ENCODE measurements at places on chromosomes 5 and 9.

DNA sequence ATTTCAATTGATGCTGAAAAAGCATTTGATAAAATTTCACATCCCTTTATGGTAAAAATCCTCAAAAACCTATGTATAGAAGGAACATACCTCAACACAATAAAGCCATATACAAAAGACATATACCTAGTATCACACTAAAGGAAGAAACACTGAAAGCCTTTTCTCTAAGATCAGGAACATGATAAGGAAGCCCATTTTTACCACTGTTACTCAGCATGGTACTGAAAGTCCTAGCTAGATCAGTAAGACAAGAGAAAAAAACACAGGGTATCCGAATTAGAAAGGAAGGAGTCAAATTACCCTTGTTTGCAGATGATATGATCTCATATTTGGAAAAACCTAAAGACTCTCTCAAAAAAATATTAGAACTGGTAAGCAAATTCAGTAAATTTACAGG lies 350.2 kb upstream of the PDE4D start:
- DNase-seq: no peak

DNA sequence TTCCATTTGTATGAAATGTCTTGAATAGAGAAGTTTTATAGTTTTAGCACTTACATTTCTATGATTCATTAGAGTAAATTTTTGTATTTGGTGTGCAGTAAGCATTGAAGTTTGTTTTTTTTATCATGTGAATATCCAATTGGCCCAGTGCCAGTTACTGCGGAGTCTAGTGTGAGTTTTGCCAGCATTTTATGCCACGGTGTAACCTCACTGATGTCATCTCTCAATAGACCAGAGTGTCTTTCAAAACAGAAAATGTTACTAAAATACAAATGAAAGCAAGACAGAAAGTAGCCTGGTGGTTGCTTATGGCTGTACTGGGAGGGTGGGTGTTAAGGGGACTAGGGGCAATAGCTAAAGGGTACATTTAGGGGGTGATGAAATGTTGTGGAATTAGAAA lies 62.8 kb downstream of the IPPK start:
- no peak for DNase-seq

DNA sequence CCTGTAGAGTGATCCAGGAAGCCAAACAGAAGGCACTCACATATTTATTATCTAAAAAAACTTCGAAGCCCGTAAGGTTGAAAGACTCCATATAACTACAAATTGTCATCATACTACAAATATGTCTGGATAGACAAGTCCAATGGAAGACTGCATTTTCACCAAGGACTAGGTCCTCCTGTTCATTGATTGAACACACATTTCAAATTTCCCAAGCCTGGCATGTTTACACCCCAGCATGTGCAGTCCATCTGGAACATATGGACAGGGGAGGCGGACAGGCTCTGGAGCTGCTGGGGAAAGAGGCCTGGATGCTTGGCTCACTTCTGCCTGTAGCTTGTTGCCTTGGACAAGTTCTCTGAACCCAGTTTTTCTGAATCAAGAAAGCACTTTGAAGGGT lies 378.7 kb downstream of the ENC1 start:
- DNase-seq: no peak

DNA sequence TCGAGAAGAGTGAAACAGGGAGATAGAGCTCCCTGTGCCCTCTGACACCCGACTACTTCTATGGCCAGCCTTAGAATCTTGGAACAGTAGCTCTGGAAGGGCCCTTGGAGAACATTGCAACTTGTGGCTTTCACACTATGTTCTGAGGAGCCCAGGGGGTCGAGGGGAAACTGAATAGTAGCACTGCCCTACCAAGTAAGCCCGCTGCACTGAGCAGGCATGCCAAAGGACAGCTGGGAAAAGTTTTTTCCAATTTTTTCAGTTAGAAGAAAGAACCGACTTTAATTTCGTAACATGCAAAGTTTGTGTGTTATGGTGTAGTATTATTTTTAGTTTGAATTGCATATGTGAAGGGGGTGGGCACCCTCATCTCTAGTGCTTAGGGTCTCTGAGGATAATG lies 10.9 kb downstream of the SMIM3 start:
- DNase-seq: no peak

- no peak for DNase-seq
Observed at GRCh38 chr5:179618923-179619554, 4.4 kb downstream of the HNRNPH1 start.

- no peak for DNase-seq
Observed at GRCh38 chr5:176664479-176664878, 17.2 kb downstream of the TSPAN17 start.

DNA sequence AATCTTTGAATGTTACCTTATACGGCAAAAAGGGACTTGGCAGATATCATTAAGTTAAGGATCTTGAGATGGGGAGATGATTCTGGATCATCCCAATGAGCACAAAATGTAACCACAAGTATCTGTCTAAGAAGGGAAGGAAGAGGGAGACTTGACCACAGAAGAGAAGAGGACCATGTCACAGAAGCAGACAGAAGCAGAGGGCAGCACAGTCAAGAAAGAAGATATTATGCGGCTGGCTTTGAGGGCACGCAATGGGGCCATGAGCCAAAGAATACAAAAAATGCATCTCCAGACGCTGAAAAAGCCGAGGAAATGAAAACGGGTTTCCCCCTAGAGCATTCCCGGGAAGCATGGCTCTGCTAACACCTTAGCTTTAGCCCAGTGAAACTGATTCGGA lies 225.3 kb downstream of the NR2F1-AS1 start:
- no peak for DNase-seq

DNA sequence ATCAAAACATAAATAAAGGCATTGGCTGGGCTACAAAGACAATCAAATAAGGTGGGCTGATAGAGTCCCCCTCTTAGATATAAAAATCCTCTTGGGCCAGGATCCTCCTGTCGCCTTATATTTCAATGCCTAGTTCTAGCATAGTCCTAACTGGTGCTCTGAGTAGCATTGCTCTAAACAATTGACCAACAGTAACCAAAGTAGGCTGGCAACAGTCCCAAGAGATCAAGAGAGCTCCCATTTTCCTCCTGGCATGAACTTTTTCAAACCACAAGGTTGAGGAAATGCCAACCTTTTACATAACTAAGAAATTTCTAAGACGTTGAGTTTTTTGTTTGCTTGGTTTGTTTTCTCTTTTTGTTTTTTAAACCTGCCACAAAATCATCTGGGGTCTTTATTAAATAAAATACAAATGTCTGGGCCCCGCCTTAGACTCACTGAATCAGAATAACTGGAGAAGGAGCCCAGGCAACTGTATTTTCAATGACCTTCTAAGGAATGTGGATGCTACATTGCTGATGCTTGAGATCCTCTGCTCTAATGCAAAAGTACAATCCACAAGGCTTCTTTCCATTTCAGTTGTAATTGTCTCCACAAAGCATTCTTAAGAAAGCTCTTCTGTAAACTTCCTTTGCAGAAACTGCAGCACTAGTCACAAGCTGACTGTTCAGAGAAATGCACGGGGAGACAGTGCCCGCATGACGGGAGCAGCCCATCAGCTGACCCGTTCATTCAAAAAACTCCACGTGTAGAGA lies 2.9 kb downstream of the SLC45A2 start:
- no peak for DNase-seq

DNA sequence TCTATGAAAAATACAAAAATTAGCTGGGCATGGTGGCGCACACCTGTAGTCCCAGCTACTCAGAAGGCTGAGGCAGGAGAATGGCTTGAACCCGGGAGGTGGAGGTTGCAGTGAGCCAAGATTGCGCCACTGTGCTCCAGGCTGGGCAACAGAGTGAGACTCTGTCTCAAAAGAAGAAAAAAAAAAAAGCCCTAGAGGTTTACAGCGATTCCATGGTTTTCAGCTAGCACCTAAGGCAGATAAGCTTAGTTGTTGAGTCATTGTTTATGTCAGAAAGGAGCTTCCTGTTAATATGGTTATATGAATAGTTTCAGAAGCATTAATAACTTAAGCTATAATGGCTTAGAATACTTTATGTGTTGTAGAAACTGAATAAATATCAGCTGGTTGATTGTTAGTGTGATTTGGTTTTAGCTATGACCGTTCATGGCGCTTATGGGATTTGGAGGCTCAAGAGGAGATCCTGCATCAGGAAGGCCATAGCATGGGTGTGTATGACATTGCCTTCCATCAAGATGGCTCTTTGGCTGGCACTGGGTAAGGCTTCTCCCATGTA lies 13.0 kb downstream of the RNF183 start:
- DNase-seq: no peak

DNA sequence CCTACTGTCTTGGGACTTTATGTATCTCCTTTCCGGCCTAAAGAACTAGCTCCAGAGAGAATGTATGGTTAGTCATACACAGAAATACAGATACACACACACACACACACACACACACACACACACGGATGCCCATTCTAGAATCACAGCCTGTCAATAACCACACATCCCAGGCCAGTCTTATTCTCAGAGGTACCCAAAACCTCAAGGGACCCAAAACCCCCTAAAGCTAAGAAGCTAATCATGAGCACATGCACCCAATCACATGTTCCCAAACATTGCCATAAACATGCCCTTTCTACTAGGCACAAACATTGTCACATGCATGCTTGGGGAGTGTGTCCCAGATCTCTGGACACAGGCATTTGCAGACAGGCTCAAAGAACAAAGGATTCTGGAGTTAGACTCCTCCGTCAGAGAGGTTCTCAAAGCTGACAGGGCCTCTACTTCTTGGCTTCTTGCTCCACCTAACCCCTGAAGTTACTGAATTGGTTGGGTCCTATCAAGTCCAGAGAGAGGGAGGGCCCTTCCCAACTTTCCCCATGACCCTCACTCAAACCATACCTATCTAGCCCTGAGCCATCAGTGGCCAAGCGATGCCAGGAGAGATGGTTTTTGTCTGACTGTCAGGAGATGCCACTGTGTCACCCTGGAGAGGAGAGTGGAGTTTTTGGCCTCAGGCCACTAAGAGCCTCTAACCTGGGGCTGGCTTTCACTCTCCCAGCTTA lies 78.7 kb downstream of the NRG2 start:
- no peak for DNase-seq

- peak; percentile 94 for DNase-seq
Observed at GRCh38 chr9:91419222-91420191, 4.1 kb downstream of the NFIL3 start.

DNA sequence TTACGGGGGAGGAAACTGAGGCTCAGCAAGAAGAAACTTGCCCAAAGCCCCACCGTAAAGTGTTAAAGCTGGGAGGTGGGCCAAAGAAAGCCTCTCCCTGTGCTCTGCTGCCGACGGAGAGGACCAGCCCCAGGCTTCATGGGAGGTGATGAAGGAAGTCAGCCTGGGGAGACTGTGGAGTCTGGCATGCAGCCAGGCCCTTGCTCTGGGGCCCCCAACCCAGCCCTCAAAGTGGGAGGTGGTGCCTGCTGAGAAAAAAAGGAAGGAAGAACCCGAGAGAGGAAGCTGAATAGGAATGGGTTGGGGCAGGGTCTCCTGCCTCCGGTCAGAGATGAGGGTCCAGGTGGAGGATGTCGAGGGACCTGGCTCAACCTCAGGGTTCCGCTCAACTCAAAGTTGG lies 3.8 kb downstream of the RNF44 start:
- no peak for DNase-seq
